Activated naive CD4-positive, alpha-beta T cell (primary cell): ENCODE measurements at places on chromosomes 13 and 19.

DNA sequence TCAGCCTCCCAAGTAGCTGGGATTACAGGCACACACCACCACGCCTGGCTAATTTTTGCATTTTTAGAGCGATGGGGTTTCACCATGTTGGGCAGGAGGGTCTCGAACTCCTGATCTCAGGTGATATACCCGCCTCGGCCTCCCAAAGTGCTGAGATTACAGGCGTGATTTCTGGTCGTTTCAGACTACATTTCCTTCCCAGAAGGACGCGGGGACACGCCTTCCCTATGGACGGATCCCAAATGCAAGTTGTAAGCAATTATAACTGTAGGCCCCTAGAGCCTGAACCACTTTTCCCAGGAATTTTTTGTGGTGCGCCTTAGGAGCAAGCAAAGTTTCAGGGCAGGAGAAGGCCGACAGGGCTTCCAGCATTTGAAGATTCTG is 17.8 kb upstream of the ZNF331 start:
- DNase-seq = no peak

- DNase-seq = no peak
Observed at GRCh38 chr19:30228835-30229524, 143.2 kb upstream of the ZNF536 start.

- no peak for DNase-seq
Observed at GRCh38 chr19:1833540-1833939, 14.7 kb downstream of the REXO1 start.

- peak; percentile 65 for DNase-seq
Observed at GRCh38 chr19:35693835-35694599, 10.3 kb upstream of the ZBTB32 start.
